MM.1S (cell line): ENCODE measurements at places on chromosomes 1 and 21.

DNA sequence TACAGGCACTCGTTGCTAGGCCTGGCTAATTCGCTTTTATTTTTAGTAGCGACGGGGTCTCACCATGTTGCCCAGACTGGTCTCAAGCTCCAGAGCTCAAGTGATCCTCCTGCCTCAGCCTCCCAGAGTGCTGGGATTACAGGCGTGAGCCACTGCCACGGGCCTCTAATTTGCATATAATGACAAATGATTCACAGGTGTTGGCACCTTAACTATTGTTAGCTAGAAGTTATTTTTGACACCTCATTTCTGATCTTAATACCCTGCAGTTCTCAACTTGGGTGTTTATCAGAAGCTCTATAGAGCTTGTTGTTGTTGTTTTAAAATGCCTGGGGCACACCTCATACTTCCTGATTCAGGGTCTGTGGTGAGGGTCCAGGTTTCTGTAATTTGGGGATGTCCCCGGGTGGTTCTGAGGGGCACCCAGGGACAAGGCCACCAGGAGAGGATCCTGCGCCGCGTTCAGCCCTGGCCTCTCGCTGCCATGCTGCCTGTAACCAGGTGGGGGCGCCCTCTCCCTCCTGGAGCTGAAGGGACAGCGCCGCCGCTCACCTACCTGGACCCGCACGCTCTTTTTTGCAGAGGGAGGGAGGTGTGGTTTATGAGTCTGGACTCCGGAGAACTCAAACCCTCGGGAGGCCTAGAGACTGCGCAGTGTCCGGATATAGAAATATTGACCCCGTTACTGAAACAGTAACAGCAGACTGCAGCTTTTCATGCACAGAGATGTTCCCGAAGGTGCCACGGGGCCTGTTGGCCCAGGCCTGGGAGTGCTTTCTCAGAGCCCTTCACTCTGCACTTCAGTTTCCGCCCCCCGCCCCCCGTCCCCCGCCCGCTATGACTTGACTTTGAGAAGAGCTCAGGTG, 23.0 kb upstream of the NEK2 start:
- DNase-seq: peak; percentile 86

DNA sequence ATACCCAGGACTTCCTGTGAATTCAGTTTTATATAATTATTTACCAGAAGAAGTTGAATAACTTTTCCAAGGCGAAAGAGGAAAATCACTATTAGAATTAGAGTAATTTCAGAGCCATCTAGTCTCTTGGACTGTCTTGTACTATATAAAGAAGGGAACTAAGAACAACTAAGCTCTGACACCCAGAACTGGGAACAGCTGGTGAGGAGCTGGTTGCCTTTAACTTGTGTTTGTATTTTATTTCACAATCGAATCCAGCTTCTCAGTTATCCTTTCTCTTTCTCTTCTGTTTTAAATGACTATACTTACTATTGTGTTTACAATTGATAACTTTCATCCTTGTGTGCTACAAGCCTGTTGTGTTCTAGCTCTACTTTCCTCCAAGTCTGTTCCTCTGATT, 8.4 kb downstream of the SNX27 start:
- peak; percentile 16 for DNase-seq

GRCh38 chr1:13697738-13698137, 2.2 kb upstream of the PRDM2 start:
- no peak for DNase-seq

DNA sequence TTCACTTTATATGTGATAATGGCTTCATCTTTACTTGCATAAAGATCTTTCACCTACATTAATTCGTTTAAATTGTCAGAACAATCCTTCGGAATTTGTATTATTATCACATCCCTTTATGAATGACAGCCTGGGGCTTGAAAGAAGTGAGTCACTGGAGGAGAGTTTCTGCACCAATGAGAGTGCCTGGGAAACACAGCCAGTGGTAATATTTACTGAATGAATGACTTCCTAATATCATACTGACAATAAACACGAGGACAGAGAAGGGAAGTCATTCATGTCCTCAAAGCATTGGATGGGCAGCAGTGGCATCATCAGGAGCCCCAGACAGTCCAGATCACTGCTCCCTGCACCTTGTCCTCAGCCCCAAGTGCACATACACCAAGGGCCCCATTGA, 40.7 kb upstream of the PDE4B start:
- DNase-seq: no peak

- no peak for DNase-seq
Observed at GRCh38 chr1:165174491-165174890, 182.0 kb downstream of the LMX1A start.

DNA sequence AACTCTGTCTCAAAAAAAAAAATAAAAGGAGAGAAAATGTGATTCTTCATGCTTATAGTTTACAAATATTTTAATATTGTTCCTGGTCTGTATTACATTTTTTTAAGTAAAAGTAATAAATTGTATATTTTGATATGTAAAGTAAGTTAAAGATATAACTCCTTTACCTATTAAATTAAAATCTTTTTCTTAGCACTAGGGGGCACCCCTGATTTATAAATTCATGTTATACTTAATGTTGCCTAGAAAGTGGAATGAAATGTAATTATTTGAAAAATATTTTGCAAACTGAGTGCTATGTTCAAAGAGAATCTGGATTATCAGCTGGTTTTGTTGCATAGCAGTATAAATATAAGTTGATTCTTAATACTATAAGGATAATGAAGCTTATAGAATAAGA, 49.2 kb downstream of the RALGPS2 start:
- peak; percentile 61 for DNase-seq

GRCh38 chr1:202836623-202837403, 26.1 kb downstream of the PCAT6 start:
- no peak for DNase-seq
